ENCODE measurements at places on chromosomes 3 and 15.

DNA sequence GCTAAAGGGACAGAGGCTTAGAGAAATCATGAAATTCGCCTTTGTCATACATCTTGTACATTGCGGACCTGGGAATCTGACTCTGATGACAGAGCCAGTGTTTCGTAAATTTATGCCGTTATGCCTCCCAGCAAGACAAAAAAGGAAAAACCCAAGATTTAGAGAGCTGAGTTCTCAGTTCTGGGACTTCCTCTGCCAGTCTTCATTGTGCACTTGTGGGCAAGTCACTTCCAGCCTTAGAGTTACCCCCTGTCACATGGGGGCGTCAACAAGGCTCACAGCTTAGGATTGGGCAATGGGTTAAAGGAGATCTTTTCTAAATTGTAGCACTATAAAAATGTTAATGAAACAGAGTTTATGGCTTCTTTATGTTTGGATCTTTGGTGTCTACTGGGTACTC, 41.9 kb upstream of the MITF start:
- no peak for DNase-seq

GRCh38 chr3:8608791-8609467, 35.7 kb downstream of the SSUH2 start:
- no peak for DNase-seq

DNA sequence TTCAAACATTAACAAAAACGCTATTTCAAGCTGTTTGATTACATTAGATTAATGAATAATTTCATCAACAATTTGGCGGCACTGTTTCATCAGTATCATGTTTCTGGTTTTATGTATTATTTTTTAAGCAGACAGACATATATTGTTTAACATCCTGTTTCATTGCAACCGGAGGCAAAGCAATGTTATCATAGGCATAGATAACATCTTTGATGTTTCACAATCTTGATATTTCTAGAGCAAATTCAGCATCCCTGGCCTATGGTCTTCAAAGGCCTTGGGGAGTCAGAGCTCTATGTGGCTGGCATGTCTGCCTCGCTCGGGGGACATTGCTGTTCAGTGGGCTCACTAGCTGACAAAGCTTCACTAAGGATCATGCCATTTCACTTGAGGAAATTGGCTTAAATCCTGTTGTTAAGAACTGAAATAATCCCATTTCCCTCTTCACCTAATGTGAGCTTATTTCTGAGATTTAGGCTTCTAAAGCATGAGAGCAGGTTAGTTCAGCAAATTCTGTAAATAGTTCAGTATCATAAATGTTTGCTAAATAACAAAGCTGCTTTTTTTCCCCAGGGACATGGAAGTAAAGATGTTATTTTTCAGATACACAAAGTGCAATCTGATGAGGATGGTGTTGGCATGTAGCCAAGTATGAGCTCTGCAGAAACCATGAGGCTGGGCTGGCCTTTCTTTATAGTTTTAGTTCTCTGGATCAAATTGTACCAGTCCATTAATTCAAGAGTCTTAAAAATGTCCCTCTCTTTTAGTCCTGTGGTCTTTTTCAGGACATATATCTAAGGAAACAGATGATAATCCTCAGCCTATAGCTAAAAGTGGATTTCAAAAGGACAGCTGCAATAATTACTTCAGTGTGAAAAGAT, 941.4 kb downstream of the PLOD2 start:
- no peak for DNase-seq

GRCh38 chr3:131503320-131503635, 507 bp upstream of the MRPL3 start:
- DNase-seq = no peak

- no peak for DNase-seq
Observed at GRCh38 chr3:174957551-174958001, 98.4 kb downstream of the NAALADL2 start.

GRCh38 chr3:191894406-191894805, 433.4 kb downstream of the PYDC2 start:
- no peak for DNase-seq

GRCh38 chr3:73734211-73735089, 109.7 kb upstream of the PDZRN3 start:
- no peak for DNase-seq

GRCh38 chr3:2166552-2166951, 67.9 kb downstream of the CNTN4 start:
- no peak for DNase-seq

DNA sequence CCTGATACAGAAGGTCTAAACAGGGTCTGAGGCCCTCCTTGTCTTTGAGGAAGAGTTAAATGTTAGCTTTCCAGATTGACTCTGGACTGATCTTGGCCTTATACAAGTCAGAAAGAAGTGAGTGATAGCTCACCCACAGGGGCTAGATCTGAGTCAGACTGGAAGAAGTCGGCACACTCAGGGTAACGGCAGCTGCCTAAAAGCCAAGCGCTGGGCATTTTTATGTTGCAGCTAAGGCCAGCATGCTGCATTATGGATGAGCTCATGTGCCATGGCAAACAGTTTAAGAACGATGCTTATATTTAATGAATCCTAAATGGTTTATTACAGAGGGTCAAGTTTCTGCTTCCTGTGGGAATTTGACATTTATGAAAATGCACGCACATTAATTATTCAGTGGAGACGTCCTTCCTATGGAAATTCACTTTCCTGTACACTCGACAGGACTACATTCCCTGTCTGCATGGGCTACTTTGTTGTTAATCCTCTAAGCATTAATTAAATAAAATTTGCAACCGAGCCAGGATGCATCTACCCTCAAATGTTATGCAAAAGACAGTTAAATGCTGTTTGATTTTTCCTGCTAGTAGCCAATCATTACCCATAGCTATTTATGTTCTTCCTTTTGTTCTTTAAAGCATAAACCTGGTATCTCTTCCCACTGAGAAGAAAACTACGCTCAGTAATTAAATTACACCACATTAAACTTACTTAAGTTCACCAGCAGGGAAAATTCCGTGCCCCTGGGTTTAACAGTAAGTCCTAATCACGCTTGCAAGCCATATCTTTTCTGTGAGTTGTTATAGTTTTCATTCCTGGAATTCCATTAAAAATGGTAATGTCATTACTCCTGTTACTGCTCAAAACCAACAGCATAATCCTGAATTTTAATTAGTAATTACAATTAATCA, 762.7 kb upstream of the CFAP20DC start:
- DNase-seq = no peak

GRCh38 chr15:67901922-67902321, 62.1 kb upstream of the RNU6-1 start:
- no peak for DNase-seq

- DNase-seq = no peak
Observed at GRCh38 chr15:90189781-90190467, 11.2 kb upstream of the SEMA4B start.

DNA sequence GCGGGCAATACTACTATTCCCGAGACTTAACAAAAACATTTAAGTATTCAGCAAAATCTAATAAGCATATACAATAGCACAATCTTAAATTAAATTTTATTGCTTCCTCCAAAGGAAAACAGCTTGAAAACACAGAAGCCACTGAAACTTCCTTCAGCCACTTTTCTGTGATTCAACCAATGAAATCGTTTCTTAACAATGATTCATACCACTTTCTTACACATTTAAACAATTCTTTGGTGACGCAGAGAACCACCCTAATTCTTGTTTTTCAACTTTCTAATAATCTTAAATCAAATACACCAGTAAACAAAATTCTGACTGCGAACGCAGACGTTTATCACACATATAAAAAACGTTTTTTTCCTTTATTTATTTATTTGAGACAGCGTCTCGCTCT, 4.1 kb downstream of the TJP1 start:
- no peak for DNase-seq

GRCh38 chr3:45249391-45249790, 23.3 kb upstream of the TMEM158 start:
- no peak for DNase-seq

DNA sequence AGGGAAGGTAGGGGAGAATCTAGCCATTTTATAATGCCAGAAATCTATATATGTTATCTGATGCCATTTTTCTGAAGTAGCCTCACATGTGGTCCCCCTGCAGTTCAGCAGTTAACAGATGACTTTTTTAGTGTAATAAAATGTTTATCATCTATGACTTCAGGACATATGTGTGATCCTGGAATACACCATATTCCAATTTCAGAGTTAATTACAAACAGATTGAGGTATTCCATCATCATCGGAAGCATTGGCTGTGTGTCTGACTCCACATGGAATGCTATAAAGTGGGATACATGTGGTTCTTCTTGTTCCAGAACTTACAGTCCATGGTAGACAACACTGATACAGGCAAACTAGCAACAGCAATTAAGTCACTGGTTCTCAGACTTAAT, 45.9 kb upstream of the LIMD1 start:
- no peak for DNase-seq

GRCh38 chr3:14230729-14231128, 52.1 kb downstream of the LSM3 start:
- no peak for DNase-seq

DNA sequence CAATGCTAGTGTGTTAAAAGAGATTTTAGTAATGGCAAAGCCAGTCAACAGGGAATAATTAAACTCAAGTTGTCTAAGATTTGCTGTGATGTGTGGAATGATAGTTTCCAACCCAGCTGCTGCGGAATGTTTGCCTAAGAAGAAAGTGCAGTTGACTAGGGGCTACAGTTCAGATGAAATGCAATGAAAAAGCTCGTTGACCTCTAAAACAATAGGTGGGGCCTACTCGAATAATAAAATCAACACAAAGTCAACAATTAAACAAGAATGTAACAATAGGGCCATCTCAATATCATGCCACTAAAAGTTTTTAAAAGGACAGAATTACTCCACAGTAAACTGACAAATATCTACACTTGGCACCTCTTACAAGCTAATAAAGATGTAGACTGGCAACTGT, 484.2 kb downstream of the MECOM start:
- DNase-seq = no peak

GRCh38 chr3:43894176-43895049, 203.7 kb downstream of the ABHD5 start:
- no peak for DNase-seq

DNA sequence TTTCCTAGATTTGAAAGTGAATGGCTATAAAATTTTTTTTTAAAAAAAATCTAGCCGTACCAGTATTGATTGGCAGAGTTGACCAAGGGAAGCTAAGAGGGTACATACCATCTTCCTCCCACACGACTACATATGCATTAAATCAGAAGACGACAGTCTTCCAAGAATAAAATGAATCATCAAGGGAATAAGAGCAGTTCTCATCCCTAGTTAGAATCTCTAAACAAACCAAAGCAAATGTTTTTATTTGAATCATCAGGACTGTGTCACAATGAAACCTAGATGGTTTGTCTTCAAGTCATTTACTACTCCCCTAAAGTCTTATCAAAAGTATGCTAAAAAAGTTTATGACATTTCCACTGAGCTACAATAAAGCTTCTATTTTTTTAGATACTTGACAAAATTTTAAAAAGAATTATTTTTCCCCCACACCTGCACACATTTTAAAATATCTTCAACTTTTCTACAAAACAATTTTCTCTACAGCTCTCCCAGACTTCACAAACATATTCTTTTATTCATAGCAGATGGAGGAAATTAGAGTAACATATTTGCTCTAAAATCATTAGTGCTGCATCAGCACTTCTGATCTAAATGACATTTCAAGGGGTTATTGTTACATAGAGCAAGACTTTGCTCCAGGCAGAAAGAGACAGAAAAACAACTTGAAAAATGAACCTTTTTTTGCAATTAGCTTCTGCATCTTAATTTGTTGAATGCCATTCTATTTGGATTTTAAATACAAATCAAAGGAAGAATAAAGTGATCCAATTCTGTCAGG, 547.1 kb downstream of the FHIT start:
- DNase-seq = no peak

- DNase-seq = no peak
Observed at GRCh38 chr3:82141592-82141991, 380.1 kb upstream of the GBE1 start.

GRCh38 chr3:31232055-31233025, 300.4 kb upstream of the STT3B start:
- no peak for DNase-seq

DNA sequence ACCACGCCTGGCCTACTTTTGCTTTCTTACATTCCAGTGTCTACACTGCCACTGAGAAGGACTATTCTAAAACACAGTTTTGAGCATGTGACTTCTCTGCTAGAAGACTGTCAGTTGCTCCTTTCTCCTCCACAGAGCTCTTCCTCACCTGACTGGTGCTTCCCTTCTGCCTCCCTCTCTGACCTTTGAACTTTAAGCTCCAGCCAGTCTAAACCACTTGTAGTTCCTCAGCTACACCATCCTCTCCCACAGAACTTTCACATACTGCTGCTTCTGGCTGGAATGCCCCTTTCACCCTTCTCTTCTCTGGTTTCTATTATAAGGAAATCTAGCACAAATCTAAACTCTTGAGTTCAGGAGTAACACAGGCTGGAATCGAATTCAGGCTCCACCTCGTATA, 9.1 kb downstream of the NCEH1 start:
- no peak for DNase-seq

- DNase-seq = no peak
Observed at GRCh38 chr15:91196768-91197167, 96.7 kb downstream of the SV2B start.

- DNase-seq = no peak
Observed at GRCh38 chr3:72797773-72798543, 50.3 kb downstream of the SHQ1 start.

GRCh38 chr3:68988740-68989139, 24.7 kb downstream of the EOGT start:
- no peak for DNase-seq

- DNase-seq = no peak
Observed at GRCh38 chr3:151708868-151709267, 24.9 kb upstream of the AADACL2 start.

- DNase-seq = no peak
Observed at GRCh38 chr3:32703491-32703972, 18.5 kb downstream of the CNOT10 start.

DNA sequence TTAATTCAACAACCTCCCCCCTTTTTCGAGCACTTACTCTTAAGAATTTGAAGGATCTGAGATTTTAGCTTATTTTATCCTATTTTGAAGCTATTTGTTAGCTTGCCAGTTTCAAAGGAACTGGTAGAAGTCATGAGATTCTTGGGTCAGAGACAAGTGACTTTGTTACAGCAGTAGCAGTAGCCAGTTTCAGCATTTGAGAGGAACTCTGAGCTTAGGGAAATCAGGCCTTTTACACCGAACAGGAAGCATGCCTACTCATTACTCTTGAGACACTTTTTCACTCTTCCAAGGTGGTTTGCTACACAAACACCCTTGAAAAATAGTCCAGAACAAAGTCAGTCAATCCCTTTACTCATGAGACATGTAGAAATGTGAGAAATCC, 24.5 kb upstream of the TM4SF1 start:
- no peak for DNase-seq

DNA sequence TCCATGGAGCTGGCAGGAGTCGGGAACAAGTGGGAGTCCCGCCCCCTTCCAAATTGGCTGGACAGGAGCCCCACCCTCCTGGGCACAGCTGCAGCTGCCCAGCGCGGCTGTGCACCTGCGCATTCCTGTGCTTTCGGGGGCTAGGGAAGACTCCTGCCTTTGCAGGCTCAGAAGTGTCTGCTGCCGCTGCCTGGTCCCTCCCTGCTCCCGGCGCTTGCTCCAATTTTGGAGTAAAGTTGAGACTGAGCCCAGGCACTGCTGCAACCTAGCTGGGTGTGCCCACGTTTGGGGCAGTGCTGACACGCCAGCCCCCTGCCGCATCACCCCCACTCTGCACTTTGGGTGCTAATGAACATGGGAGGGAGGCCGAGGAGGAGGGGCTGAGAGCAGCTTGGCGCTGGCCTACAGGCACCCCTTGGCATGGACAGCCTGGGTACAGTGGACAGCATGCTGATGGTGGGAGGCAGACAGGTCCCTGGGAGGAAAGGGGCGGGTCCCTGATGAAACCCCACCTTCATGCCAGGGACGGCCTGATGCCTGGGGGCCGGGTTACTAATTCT, 399.2 kb upstream of the CNTN4 start:
- DNase-seq = no peak

GRCh38 chr3:12638105-12638504, 25.8 kb downstream of the RAF1 start:
- no peak for DNase-seq
